ENCODE measurements at places on chromosomes 12 and 14.

GRCh38 chr12:103742349-103742932, 98.6 kb downstream of the NT5DC3 start:
- DNase-seq = peak; percentile 24

GRCh38 chr12:107822356-107822755, 47.9 kb downstream of the ASCL4 start:
- no peak for DNase-seq

- DNase-seq = peak; percentile 84
Observed at GRCh38 chr14:74945852-74946658, 9.3 kb downstream of the PGF start.

DNA sequence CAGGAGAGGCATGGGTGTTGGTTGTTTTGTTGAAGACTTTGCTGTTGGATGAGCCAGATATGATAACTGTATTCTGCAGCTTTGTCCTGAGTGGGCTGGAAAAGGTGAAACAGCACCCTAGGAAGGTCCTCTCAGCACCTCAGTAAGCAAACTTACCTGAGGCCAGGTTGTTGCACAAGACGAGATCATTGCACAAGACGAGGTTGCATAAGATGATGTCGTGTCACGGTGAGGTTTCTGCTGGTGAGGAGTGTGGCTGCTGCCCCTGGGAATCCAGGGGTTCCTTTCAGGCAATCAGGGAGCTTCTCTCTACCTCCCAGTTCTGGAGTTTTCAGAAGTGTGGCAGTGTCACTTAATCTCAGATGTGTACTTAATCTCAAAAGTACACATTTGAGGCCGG, 85.6 kb downstream of the GLT1D1 start:
- no peak for DNase-seq

DNA sequence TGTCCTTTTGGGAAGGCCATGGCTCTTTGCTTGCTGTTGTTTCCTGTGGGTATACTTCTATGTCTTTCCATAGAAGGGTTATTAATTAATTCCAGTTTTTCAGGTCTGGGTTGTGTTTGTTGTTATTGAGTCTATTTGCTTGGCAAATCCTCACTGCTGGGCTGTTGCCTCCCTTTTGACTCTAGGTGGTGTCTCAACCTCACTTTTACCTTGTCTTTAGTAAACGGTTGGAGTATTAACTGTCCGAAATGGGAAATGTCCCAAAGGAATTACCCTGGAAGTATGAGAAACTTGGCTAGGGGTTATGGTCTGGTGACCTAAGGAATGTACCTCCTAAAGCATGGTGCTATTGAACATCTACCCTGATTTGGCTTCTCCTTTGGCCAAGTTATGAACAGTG, 16.7 kb downstream of the PRH1 start:
- no peak for DNase-seq

DNA sequence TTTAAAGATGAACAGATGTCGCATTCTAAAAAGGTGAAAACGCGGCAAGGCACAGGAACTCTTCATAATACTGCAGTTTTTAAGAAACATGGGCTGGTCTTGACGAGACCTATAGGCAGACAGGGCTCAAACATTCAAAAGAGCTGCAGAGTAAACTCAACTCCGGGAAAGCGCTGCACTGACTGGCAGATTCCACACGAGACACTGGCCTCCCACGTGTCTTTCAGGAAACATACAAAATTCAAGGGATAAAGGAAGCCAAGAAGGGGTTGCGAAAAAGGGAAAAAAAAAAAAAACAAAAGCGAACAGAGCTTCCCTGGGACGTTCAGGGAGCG, 614 bp upstream of the ARF6 start:
- peak; percentile 79 for DNase-seq

DNA sequence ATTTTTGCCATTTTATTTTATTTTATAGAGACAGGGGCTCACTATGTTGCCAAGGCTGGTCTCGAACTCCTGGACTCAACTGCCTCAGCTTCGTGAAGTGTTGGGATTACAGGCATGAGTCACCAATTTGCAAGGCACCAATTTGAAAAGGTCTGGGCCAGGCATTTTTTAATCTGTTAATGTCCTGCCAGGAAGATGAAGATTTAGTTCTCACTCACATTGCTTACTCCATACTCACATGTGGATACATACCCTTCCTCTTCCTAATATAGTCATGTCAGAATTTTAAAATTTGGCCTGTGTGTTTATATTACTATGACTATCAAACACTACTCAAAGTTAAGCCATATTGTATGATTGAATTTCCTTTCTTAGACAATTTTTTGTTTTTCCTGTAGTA, 15.3 kb upstream of the EML1 start:
- DNase-seq = no peak

GRCh38 chr12:46210873-46211439, 57.9 kb downstream of the SLC38A1 start:
- DNase-seq = peak; percentile 26

DNA sequence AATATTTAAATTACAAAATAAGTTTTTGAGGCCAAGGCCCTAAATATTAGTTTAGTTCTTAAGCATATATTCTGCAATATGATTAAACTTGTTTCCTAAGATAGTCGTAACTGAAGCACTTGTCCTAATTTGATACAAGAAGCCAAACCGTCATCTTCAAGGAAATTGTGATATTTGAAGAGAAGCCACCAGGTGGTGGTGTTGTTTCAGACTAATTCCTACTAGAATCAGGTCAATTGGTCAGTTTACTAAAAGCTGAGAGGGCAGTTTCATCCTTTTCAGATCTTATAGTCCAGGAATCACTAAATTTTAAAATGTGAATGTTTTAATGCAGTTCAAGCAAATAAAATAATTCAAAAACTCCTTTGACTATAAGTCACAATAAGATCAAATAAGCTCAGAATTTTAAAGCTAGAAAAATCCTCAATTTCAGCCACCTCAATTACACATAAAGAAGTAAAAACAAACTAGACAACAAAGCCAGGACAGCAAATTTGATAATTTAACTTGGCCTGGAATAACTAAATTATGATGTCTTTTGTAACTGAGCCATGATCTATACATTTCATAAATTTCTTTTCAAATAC, 7.1 kb upstream of the ARL1 start:
- peak; percentile 77 for DNase-seq

DNA sequence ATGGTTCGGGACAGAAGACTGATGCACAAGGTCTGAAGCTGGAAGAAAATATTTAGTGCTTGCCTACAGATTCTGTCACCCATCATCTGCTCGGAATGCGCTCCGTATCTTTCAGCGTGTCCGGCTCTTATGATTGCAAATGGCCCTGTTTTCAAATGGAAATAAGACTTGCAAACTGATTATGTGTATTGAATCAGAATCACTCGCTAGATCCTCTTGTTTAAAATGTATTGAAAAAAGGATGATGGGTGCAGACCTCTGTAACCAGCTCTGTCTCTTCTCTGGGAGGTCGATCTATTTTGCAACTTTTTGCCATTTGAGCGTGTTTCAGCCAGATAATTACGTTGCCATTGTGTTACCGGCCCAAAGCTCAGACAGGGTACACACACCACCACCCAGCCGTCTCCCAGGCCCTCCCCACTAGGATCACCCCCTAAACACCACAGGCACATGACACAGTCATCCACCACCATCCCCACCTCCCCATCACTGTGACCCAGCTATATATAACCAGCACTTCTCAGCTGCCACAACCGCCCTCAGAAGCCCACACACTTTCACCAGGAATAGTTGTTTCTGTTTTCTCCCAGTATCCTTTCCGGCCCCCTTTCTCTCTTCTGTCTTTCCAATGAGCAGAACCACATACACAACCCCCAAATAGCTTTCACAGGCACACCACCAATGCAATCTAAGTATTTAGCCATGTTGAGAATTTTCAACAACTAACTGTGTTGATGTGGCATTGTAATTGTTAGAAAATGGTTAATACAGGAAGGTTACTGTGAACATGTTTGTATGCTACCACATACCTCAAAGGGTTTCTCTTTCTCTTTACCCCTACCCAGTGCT, 10.7 kb downstream of the NKX2-1 start:
- no peak for DNase-seq

- no peak for DNase-seq
Observed at GRCh38 chr12:131014343-131014742, 60.6 kb downstream of the ADGRD1 start.

DNA sequence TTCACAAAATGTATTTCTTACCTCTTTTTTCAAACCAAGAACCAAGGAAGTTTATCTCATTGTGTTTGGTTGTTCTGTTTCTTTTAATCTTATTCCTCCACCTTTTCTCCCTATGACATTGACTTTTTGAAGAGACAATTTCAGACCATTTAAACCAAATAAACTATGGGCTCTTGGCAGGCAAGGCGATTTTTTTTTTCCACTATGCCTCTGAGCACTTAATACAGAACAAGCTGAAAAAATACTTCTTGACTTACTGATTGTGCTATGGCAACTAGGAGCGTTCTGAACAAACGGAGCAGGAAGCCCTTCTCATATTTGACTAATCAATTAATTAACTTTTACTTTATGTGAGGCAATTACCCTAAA, 98.0 kb downstream of the ZNF664 start:
- no peak for DNase-seq

DNA sequence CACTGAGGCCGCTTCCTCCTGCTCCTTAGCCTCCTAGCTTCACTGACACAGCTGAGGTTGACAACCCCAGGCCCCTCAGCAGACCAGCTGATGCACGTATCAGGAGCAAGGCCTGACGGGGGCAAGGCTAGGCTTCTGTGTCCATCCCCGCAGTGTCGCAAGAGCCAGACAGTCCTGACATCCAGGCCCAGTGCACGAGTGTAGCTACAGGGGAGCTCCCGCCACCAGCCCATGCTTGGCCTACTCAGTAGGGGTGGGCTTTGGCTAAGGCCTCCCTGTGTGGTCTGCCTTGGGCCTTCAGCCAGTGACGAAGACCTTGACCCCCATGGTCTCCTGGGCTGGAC, 179.1 kb downstream of the DPF3 start:
- no peak for DNase-seq

- DNase-seq = no peak
Observed at GRCh38 chr12:115312901-115313300, 628.9 kb upstream of the TBX3 start.

DNA sequence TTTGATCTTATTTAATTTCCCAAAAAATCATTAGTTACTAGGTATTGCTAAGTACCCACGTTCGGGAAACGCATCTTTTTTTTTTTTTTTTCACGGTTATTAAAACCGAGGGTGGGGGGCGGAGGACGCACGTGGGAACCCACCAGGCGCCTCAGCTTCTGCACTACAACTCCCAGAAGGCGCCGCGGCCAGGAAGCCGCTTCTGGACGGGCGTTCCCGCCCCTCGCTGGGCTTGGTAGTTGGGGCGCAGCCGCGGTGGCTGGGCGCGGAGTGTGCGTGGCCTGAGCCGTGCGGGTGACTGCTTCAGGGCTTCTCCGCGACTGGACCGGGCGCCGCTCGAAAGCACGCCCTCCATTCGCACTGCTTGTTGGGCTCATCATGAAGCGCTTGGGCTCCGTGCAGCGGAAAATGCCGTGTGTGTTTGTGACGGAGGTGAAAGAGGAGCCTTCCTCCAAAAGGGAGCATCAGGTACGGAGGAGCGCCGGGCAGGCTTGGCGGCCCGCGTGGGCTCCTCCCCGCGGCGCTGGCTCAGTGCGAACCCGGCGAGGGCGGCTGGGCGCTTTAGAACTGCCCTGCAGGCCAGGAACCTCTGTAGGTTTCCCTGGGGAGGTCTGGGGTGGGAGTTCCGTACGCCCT, 6.2 kb upstream of the C12orf50 start:
- peak; percentile 92 for DNase-seq

DNA sequence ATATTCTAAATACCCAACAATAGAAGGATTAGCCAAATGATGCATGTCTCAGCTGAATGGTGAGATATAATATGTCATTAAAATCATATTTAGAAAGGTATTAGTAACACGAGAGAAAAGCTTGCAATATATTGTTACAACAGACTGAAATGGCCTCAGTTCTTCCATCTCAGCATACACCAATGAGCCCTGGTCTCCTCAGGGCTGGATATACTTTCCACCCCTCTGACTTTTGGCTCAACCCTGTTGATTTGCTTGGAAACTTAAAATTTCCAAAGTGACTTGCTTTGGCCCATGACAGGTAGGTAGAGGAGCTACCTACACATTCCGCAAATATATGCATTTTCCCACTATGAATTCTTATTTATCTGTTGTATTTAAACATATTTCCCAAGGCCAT, 908.1 kb upstream of the TMEM132C start:
- no peak for DNase-seq

GRCh38 chr12:34264110-34264509, 241.8 kb downstream of the ALG10 start:
- DNase-seq = no peak

- DNase-seq = peak; percentile 43
Observed at GRCh38 chr14:105019861-105020814, 745 bp downstream of the CDCA4 start.

DNA sequence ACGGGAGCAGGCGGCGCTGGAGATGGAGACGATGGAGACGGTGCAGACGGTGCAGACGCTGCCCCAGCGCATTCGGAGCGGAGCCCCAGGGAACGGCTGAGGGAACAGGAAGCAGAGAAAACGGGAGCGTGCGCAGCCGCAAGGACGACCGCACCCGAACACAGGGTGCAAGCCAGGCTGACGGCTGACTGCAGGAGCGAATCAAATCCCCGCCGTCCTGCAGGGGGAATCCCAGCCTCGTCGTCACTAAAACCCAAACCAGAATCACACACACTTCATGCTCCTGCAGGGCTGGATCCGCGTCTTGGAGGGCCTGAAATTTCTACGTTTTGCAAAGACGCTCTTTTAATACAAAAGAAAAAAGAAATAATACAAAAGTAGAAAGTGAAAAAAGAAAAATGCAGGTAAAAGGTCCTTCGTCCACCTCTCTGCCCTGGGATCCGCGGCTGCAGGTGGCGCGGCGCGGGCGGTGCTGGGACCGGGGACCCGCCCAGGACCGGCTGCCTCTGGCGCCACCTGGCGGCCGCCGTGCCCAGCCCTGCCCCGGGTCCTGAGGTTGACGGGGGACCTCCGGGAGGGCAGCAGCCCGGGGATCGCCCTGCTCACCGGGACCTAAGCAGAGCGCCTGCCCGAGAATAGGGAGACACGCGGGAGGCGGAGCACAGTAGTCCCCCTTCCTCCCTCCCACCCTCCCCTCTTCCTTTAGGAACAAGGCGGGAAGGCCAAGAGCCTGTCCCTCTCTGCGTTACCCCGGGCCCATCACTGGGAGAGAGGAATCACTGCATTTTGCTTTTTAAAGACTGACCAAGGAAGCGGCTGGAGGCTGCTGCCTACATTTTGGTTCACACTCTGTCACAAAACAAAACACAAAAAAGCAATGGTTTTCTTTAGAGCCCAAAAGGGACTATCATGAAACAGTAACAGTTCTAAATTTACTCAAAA, 20.1 kb downstream of the STX2 start:
- DNase-seq = no peak

GRCh38 chr12:66713984-66714383, 35.1 kb upstream of the GRIP1 start:
- no peak for DNase-seq

GRCh38 chr14:62179367-62180018, 417.3 kb downstream of the SNAPC1 start:
- DNase-seq = peak; percentile 68
